ENCODE measurements at places on chromosomes 1 and 21.

GRCh38 chr1:162882248-162882674 is 21.3 kb upstream of the CCDC190 start:
- DNase-seq: no peak

GRCh38 chr1:31936981-31937299 is 1.2 kb downstream of the PTP4A2 start:
- DNase-seq: no peak

DNA sequence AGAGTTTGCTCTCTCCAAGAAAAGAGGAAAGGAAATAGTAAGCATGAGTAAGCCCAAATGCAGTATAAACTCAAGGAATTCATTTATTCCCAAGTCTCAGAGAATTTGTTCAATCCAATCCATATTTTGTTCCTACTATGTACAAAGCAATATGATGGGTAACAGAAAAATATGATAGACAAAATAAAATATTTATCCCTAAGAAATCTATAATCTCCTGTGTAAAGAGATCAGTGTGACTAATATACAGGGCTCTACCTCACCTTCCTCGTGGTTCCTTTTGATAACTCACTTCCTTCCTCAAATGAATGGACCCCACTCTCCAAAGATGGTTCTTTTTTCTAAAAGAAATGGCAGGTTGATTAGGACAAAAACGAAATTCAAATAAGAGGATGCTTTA is 7.6 kb downstream of the CLSPN start:
- DNase-seq: no peak

DNA sequence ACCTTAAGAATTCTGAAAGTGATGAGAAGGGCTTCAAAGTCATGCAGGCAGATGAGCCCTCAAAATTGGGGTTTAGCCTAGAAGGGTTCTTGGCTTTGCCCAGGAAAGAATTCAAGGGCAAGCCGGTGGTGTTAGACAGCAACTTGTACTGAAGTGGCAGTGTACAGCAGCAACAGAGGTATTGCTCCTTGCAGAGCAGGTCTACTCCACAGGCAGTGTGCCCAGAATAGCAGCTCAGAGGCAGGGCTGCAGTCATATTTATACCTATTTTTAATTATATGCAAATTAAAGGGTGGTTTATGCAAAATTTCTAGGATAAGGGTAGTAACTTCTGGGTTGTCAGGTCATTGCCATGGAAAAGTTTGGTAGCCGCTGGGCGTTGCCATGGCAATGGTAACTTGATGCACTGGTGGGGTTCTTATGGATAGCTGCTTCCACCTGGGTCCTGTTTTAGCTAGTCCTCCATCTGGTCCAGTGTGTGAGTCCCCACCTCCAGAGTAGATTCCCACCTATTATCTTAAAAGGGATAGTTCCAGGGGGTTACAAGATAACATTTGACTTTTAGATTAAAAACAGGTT is 57.9 kb upstream of the CR2 start:
- no peak for DNase-seq

- no peak for DNase-seq
These were observed 55.3 kb downstream of the MRPS6 start for GRCh38 chr21:34128674-34129038.

DNA sequence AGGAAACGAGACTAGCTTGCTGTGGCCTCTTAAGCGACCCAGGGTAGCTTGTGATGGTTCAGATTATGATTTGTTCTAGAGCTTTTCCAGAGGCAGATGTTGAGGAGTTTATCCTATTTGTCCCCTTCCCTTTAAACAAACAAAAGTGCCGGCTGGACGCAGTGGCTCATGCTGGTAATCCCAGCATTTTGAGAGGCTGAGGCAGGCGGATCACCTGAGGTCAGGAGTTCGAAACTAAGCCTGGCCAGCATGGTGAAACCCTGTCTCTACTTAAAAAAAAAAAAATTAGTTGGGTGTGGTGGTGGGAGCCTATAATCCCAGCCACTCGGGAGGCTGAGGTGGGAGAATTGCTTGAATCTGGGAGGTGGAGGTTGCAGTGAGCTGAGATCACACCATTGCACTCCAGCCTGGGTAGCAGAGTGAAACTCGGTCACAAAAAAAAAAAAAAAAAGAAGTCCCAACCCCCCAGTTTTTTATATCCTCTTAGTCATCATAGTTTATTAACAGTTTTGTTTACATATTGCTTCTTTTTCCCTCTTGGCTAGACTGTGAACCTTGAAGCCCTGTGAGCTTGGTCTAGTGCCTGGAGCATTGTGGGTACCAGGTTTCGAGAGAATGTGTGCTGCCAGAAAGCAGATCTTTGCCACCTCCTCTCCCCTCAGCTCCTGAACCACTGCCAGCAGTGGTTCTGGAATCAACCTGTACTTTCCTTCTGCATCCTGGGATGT is 29.8 kb downstream of the MAPKAPK2 start:
- no peak for DNase-seq

GRCh38 chr1:44411861-44412260 is 6.8 kb downstream of the RNF220 start:
- no peak for DNase-seq

DNA sequence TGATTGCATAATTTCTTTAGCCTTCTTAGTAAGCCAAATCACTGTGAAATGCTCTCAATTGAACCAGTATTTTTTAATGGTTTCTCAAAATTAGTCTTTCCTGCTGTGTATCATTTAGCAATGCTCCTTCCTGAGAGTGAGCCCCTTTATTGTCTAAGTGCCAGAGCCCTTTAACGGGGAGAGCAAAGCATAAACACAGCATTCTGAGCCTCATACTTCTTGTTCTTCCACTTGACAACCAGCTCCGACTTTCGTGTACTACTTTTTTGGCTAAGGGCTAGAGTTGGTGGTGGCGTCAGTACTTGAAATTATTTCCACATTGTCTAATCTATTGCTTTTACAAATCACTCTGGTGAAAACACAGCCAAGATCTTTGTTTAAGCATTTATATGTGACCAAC is 299.0 kb downstream of the TPR start:
- no peak for DNase-seq

GRCh38 chr1:68938051-68938666 is 441.3 kb upstream of the DEPDC1 start:
- DNase-seq: no peak

- DNase-seq: no peak
These were observed 14.2 kb upstream of the SPOCD1 start for GRCh38 chr1:31830065-31830464.

GRCh38 chr1:241507189-241507863 is 12.2 kb downstream of the FH start:
- DNase-seq: no peak

- no peak for DNase-seq
These were observed 43.4 kb downstream of the RUNX1 start for GRCh38 chr21:35005560-35006224.

GRCh38 chr1:199856216-199856780 is 171.2 kb upstream of the NR5A2 start:
- no peak for DNase-seq

DNA sequence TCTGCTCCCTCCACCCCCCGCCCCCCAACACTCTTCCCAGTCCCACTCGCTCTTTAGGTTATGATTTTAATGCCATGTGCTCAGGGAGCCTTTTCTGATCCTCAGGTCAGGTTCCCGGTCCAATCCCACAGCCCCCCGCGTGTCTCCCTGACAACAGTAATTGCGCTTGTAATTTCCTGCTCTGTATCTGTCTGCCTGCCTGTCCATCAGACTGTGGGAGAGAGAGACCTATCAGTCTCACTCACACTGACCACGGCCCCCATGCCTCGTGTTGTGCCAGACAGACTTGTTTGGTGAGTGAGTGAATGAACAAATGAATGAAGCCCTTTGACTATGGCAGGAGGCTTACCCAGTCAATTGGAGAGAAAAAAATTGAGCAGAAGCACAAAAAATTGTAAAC is 50.8 kb upstream of the ECE1 start:
- no peak for DNase-seq

GRCh38 chr1:181714428-181714827 is 231.1 kb downstream of the CACNA1E start:
- no peak for DNase-seq

- DNase-seq: peak; percentile 58
These were observed 4.9 kb downstream of the SH3BGRL3 start for GRCh38 chr1:26284597-26285347.

- DNase-seq: no peak
These were observed 509.4 kb downstream of the SMYD3 start for GRCh38 chr1:245997471-245998258.

GRCh38 chr1:43664369-43664768 is 14.4 kb downstream of the KDM4A start:
- no peak for DNase-seq

GRCh38 chr1:165116171-165116570 is 240.3 kb downstream of the LMX1A start:
- no peak for DNase-seq

- DNase-seq: no peak
These were observed 23.3 kb upstream of the RPE65 start for GRCh38 chr1:68473060-68473459.

DNA sequence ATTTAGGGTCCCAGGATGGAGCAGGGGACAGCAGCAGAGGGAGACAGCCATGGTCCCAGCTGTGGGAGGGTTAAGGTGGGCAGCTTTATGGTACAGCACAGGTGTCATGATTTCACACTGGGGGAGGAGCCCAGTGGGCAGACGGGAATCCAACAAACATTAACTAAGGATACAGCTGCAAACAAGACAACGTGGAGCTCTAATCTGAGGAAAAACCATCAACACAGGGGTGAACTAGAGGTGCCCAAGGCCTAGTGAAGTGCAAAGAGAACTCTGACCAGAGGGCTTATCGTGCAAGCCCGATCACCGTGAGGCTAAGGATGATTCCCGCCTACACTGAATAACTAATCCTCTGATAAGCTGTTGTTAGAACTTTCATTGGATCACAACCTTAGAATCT is 18.7 kb downstream of the ECE1 start:
- DNase-seq: no peak

- no peak for DNase-seq
These were observed 32.3 kb downstream of the SLC9A1 start for GRCh38 chr1:27122652-27123051.

DNA sequence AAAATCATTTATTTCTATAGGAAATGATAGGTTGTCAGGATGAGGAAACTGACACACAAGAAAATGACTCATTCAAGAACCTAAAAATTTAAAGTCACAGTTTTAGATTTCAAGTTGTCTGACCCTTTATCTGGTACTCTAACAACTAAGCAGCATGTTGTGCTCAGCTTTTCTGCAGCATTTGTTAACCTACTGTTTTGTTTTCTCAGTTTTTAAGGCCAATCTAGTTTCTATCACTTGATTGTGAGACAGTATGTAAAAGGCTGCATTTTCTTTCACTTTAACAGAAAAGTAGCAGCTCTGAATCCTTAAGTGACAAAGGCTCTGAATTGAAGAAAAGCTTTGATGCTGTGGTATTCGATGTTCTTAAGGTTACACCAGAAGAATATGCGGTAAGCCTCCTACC is 59.1 kb downstream of the RALGPS2 start:
- DNase-seq: no peak

DNA sequence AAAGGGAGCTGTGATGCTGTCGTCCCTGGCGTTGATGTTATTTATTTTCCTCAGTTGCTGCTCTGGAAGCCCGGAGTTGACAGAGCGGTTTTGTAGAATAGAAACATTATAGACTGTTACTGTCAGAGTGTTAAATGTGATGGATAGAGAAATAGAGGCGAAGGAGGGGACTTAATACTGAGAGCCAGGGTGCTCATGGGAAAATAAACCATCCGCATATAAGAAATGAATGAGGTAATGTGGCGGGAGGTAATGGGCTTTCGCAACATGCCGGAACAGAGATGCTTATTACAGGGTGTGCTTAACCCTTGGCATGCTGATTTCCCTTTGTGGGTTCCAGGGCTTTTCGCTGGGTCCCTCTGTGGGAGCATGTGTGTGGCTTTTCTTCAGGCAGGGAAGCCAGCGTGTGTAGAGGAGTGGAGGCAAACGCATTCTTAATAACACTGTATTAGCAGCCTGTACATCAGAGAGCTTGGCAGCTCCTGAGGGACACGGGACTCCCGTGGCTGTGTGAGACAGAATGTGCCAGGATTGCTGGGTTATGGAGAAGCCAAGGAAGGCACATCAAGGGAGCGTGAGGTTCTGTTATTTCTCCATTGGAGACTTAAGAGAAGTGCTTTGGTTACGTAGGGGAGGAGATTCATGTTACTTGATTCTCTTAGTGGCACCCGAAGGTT is 141.0 kb downstream of the PBX1 start:
- no peak for DNase-seq

GRCh38 chr1:185425163-185425562 is 108.1 kb upstream of the IVNS1ABP start:
- no peak for DNase-seq

DNA sequence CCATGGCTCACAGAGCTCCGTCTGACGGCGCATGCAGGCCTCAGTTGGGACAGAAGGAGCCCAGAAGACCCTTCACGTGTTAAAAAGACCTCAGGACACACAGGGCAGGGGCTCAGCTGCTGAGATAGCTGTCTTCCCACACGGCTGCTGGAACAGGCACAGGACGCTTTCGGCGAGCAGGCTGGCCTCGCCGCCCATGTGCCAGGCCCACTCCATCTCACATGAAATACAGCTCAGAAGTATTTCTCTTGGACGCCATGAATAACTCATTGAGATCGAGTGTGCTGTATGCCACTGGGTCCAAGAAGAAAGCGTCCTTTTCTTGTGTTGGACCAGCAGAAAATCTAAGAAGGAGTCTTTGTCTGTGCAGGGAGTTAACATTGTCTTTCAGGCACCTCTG is 69.6 kb downstream of the SIM2 start:
- DNase-seq: no peak

GRCh38 chr1:201475915-201476669 is 7.1 kb upstream of the PHLDA3 start:
- no peak for DNase-seq

DNA sequence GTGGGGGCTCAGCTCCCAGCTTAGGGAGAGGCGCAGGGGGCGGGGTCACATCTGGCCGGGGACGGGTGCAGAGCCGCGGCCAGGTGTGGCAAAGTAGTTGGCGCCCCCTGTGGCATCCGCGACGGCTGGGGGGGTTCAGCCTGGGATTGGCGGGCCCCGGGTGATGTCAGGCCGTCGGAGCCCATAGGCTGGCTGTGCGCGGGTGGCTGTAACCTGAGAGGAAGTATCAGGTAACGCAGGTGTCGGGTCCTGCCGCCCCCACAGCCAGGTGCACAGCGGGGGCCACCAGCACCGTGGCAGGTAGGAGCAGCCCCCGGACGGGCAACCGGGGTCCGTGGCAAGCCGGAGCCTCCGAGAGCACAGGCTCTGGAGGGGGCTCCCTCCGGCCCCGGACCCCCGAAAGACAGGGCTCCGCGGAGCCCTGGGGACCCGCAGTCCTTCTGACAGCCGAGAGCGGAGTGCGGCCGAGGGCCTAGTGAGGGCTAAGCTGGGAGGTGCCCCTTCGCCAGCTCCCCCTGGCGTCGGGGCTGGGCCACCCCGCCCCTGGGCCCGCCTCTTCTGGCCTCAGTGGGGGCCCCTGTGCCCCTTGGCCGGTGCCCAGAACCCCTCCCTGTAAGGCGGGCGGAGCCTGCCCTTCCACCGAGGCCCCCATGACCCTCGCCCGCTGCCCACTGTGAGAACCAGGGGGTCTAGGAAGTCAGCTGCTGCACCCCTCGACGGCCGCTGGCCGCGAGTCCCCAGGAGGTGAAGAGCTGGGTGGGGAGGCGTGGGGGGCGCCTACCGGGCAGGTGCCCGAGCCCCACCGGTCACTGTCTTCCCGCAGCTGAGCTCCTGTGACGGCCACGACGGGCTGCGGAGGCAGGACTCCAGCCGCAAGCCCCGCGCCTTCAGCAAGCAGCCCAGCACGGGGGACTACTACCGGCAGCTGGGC is 17.9 kb downstream of the TNFRSF25 start:
- no peak for DNase-seq
